ENCODE measurements at places on chromosomes 7 and 10.

GRCh38 chr7:134901389-134902020 is 84.8 kb upstream of the AGBL3 start:
- no peak for DNase-seq

DNA sequence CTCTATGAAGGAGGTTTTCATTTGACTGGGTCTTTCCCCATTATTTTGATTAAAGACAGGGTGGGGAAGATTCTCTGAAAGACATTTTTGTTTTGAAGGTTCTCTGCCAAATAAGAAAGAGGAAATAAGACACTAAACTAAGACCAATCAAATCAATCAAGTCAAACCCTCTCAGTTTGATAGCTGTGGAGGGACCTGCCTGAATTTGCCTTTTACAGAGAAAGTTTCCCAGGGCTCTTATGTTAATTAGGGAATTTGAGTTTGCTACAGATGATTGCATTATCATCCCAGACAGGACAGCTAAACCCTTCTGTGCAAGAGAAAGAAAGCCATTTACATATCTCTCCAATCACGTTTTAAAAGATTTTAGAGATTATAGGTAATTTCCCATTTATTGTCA is 80.0 kb downstream of the CSTF2T start:
- no peak for DNase-seq

GRCh38 chr10:124037286-124037685 is 56.1 kb downstream of the CHST15 start:
- DNase-seq = no peak

DNA sequence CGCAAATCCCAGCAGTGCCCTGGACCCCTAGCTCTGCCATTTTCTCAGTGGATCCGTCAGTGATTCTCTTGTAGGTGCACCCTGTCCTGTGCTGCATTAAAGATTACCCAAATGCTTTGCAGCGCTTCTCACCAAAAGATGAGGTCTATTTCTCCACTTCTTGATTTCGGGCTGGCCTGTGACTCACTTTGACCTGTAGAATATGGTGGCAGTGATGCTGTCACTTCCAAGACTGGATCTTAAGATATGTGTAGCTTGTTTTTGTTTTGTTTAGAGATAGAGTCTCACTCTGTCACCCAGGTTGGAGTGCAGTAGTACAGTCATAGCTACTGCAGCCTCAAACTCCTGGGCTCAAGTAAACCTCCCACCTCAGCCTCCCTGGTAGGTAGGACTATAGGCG is 37.0 kb upstream of the ZMIZ1 start:
- no peak for DNase-seq

DNA sequence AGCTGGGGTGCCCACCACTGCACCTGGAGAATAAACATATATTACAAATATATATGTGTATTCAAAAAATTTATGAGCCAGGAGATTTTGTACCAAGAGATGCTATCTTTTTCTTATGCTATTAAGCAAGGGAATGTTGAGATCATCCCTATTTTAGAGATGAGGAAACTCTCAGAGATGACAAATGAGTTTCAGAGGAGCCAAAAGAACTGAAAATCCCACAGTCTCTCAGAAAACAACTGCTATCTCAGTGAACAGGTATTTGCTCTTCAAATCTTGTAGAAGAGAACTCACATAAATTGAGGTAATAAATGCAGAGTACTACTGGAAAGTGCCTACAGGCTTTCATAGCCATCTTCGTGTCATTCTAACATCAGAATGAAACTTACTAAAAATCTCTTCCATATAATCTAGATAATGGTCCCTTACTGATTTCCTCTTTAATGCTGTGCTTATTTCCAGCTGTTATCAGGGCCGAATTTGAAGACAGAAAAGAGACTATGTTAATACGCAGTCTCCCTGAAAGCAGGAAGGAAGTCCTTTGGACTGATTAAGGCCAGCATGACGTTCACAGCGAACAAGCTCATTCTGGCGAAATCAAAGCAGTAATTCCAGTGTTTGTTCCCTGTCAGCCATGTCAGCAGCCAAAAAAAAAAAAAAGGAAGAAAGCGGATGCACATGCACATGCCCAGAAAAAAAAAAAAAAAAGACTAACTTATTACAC is 29.4 kb upstream of the ANAPC16 start:
- no peak for DNase-seq

- DNase-seq = no peak
Observed at GRCh38 chr10:103470761-103471653, 8.0 kb downstream of the CALHM3 start.

- no peak for DNase-seq
Observed at GRCh38 chr10:24446739-24447138, 237.8 kb downstream of the KIAA1217 start.

GRCh38 chr7:22668971-22669401 is 58.0 kb upstream of the IL6 start:
- no peak for DNase-seq

DNA sequence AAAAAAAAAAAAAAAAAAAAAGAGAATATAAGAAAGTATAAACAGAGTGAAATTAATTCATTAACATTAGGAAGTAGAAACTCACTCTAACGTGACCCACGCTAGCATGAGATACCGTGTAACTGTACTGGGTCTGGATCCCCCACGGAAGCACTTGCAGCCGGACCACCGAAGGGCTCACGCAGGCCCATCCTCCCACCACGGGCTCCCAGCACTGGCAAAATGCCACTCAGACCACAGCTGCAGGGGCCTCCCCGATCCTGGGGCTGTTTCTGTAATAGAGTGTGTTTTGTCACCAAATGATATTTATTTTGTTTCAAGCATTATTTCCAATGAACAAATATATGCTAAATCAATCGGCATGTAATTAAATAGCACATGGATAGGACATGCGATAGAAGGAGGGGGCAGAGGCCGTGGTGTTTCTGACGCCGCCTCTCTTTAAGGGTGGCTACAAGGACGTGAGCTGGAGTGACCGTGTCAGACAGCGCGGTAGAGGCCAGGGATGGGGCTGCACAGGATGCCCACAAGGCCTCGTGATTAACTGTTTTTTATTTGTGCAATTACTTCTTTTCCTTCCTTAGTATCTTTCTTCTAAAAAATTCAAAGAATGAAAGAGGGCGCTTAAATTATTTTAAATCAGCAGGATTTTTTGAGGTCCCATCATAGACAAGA is 568.5 kb downstream of the PTPRN2 start:
- no peak for DNase-seq

GRCh38 chr7:66356277-66356721 is 151.2 kb downstream of the TPST1 start:
- no peak for DNase-seq

- peak; percentile 72 for DNase-seq
Observed at GRCh38 chr7:69272101-69272500, 326.2 kb upstream of the AUTS2 start.

DNA sequence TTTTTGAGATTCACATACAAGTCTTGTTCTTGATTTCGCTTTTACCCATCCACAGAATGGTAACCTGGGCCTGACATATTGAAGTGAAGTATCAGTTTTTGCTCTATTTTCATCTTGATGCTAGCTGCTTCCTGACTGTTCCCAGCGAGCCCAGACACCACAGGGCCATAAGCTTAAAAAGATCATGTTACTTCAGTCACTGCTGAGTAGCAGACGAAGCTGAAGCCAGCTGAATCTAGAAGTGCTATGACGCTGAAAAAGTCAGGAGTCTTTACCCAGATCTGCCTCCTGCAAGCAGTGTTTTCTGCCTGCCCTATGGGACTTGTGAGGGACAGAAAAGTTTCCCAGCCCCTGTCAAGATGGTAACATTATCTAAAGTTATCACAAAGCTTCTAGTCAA is 2.7 kb upstream of the PRXL2A start:
- no peak for DNase-seq

- no peak for DNase-seq
Observed at GRCh38 chr7:120402079-120402767, 129.2 kb downstream of the KCND2 start.

DNA sequence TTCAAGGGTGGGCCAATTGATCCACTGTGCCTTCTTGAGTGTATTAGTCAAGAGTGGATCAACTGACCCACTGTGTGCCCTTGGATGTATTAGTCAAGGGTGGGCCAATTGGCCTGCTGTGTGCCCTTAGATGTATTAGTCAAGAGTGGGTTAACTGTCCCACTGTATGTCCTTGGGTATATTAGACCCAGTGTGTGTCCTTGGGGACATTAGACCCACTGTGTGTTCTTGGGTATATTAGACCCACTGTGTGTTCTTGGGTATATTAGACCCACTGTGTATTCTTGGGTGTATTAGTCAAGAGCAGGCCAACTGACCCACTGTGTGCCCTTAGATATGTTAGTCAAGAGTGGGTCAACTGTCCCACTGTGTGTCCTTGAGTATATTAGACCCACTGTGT is 601.8 kb downstream of the TYW1 start:
- no peak for DNase-seq

DNA sequence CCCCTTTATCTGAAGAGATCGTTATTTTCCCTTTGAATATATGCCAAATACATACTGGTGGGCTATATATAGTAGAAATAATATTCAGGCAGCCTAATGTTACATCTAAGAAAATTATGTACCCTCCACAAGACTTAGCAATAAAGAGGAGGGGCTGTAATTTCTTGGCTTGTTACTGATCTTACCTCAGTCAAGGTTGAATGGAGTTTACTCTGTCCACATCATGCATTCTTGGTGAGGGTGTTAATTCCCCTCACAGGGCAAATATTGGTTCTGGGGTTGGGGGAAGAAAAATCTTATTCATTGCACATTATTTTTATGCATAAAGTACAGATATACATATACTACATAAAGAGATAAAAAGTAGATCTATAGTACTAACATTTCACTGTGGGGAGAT is 145.8 kb upstream of the ANK3 start:
- DNase-seq = no peak

DNA sequence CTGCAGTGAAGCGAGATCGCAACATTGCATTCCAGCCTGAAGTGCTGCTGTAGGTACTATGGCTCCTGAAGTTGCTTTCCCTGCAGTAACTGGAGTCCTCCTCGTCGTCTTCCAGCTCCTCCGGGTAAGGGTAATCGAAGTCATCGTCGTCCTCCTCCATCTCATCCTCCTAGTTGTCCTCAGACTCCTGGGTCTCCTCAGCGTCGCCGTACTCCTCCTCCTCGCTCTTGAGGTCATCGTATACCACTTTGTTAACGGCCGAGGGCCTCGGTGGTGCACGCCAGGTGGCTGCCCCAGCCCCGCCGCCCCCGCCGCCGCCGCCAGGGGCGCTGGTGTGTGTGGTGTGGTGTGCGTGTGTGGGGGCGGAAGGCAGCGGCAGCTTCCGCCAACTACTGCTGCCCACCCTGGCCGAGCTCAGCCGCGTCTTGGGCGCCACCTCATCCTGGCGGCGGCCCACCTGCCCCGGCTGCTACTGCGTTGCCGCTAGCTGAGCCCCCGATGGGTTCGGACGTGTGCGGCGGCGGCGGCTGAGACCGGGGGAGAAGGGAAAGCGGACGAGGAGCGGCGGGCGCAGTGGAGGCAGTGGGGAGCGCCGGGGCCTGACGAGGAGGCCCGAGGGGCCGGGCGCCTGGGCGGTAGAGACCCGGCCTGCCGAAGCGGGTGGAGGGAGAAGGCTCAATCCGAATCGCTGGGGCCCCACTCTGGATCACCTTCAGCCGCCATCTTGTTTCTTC is 11.8 kb upstream of the ACBD5 start:
- DNase-seq = peak; percentile 34

DNA sequence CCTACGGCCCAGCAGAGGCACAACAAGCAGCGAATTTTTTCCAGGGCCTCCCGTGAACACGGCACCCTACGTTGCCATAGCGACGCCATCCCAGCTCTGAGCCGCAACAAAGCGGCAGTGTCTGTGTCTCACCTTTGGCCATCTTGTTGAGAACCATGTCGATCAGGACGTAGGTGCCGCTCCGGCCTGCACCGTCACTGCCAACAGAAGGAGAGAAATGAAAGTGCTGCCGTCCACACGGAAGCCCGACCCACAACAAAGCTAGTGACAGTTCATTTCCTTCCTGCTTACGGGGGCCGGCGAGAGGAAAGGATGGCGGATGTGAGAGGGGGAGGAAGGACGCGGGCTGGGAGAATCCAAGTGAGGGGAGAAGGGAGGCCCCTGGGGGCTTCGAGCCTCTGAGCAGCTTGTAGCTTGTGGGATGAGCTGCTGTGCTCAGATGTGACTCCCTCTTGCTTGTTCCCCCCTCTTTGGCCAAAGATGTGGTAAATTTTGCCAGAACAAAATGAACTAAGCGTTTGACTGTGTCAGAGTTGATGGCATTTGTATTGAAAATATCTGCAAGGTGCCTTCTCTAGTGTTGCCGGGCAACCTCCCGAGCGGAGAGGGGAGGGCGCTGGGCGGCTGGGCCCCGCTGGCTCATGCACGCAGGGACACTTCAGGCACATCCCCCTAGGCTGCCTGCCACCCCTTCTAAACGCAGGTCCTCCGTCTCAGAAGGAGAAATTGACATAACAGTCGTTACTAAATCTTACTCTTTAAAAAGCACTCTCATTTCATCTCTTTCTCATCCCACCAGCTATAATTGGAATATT is 232.2 kb downstream of the DNAJB6 start:
- DNase-seq = peak; percentile 87

DNA sequence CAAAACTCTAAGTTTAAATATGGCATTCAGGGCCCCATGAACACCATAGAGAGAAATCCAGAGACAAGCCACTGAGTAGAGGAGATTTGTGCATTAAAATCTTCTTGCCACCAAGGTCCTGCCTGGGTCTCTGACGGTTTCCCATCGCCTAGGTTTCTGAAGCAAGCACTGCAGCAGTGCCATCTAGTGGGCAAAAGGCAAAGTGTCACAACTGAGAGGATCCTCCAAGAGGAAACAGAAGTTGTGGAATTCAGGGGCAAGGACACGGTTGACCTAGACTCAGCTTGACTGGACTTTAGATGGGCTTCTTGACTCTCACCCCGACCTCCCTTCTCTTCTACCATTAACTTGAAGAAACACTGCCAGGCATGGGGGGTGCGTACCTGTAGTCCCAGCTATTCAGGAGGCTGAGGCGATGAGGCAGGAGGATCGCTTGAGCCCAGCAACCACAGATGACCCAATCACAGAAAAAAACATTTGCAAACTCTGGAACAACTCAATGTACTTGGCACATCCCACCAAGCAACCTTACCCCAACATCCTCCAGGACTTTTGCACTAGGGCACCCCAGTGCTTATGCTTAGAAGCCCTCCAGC is 604.1 kb downstream of the GALNT17 start:
- peak; percentile 37 for DNase-seq

- peak; percentile 20 for DNase-seq
Observed at GRCh38 chr7:101688183-101688831, 59.2 kb upstream of the MYL10 start.

GRCh38 chr7:35280902-35281301 is 27.0 kb upstream of the TBX20 start:
- no peak for DNase-seq

DNA sequence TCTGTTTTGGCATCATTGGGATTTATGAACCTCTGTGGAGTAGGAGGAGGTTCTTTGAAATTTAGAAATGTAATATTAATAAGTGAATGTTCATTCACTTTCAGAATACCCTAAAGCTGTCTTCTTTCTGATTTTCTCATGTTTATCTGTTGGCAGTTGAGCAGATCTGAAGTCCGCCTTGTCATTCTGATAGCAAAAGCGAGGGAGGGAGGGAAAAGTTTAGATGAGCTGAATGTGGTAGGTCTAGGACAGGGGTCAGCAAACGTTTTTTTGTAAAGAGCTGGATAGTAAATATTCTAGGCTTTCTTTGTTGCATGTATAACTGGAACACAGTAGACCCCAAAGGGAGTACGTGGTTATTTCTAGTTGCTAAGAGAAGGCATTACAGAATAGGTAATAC is 94.4 kb upstream of the GATA3 start:
- DNase-seq = no peak

GRCh38 chr10:34522546-34522945 is 292.6 kb downstream of the PARD3 start:
- DNase-seq = peak; percentile 2
